Type B pancreatic cell (in vitro differentiated cells): ENCODE measurements at places on chromosomes 3 and 15. TPM values are rescaled to one million over a fixed set of nuclear protein-coding genes. Genes with fewer than 3 reads are reported as not detected.

GRCh38 chr15:27662892-27663291 lies 436.2 kb downstream of the OCA2 start:
- DNase-seq = no peak

The CPA3 gene
- not detected in 2 replicates for total RNA-seq

- DNase-seq = no peak
Measured at GRCh38 chr3:12458901-12459300, 25.4 kb upstream of the TSEN2 start.

The TRPC1 gene
- 3.4 and 11.7 TPM in 2 replicates for total RNA-seq

- no peak for DNase-seq
Measured at GRCh38 chr3:44952689-44953088, 23.3 kb downstream of the ZDHHC3 start.

The KNG1 gene
- not detected in 2 replicates for total RNA-seq
